ENCODE measurements at places on chromosomes 16 and 17. TPM values are rescaled to one million over a fixed set of nuclear protein-coding genes. Genes with fewer than 3 reads are reported as not detected.

- DNase-seq = no peak
Measured at GRCh38 chr16:87330646-87331045, 13.5 kb upstream of the C16orf95 start.

Gene CD300E
- total RNA-seq = not detected

GRCh38 chr17:74851612-74852236, 8.0 kb downstream of the GRIN2C start:
- DNase-seq = no peak

GRCh38 chr17:44402564-44403172, 13.2 kb upstream of the ITGA2B start:
- no peak for DNase-seq

- DNase-seq = no peak
Measured at GRCh38 chr16:23407436-23408127, 45.4 kb downstream of the COG7 start.

DNA sequence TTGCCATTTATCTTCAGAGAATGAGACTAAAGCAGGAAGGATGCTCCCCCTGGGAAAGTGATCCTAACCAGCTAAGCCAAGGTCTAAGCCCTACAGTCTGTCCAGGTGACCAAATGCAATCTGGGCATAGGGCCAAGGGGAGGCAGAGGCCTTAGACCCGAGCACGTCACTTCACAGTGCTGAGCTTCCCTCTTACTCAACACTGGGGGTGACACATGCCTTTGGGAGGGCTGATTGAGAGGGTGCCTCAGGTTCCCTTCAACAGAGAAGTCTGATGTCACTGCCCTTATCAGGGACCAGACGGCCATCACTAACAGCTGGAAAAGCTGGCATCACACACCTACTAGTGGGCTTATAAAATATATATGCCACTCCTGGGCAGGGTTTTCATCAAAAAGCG, 4.0 kb downstream of the CIAO2B start:
- peak; percentile 89 for DNase-seq

DNA sequence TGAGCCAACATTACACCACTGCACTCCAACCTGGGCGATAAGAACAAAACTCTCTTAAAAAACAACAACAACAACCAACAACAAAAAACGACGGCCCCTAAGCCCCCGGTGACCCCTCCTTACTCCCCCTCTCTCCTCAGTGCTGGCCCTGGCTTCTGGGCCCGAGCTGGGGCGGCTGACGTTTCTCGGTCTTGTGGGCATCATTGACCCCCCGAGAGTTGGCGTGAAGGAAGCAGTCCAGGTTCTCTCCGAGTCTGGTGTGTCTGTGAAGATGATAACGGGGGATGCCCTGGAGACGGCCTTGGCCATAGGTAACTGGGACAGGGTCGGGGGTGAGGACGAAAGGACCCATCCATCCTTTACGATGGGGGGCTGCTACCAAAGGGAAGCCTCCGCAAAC, 52.7 kb downstream of the MEAK7 start:
- no peak for DNase-seq

- DNase-seq = peak; percentile 94
Measured at GRCh38 chr17:57875290-57876022, 25.6 kb upstream of the MRPS23 start.

- no peak for DNase-seq
Measured at GRCh38 chr16:68362947-68363657, 52.3 kb downstream of the PRMT7 start.

DNA sequence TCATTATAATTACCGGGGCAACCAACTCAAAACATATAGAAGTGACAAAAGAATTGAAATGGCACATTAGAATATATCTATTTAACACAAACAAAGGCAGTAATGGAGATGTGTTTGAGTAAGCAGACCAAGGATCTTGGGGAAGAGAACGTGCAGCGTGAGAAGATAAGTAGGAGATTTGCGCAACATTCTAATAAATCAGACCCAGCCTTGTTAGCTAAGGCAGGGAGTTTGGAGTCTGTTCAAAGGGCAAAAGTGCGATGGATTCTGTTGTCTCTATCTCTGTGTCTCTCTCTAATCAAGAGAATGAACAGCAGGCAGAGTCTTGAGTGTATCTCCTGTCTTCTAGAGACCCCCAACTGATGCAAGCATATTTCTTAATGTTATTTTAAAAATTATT, 55.0 kb upstream of the FA2H start:
- DNase-seq = no peak

- peak; percentile 85 for DNase-seq
Measured at GRCh38 chr16:71882505-71883167, 1.3 kb downstream of the ZNF821 start.

GRCh38 chr16:15434425-15435215, at the start of gene BMERB1:
BMERB1 (plus strand) TSS chr16:15434588; CDS start chr16:15434654, 66 bp downstream.
- DNase-seq = peak; percentile 25

- DNase-seq = peak; percentile 88
Measured at GRCh38 chr17:45307290-45308015, 9.4 kb downstream of the MAP3K14 start.

Gene ZG16B
- total RNA-seq = 6.9 TPM

- peak; percentile 73 for DNase-seq
Measured at GRCh38 chr17:45852535-45853297, 8.0 kb downstream of the SPPL2C start.

GRCh38 chr17:49882434-49882833, 34.6 kb upstream of the TAC4 start:
- no peak for DNase-seq

DNA sequence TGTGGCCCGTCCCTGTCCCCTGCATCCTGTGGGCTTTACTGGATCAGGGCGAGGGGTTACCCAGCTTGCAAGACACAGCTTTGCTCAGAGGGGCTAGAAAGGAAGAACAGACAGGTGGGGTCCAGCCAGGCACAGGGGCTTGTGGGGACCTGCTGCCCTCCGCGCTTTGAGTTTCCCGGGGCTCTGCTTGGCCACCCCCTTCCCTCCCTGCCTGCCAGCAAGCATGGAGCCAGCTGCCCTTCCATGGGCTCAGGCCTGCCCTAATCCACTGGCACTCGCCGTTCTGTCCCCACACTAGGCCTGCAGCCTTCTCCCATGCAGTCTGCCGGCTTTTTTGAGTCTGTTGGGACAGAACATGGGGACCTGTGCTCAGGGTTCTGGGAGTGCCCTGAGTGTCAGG, 3.4 kb downstream of the SNN start:
- DNase-seq = no peak

DNA sequence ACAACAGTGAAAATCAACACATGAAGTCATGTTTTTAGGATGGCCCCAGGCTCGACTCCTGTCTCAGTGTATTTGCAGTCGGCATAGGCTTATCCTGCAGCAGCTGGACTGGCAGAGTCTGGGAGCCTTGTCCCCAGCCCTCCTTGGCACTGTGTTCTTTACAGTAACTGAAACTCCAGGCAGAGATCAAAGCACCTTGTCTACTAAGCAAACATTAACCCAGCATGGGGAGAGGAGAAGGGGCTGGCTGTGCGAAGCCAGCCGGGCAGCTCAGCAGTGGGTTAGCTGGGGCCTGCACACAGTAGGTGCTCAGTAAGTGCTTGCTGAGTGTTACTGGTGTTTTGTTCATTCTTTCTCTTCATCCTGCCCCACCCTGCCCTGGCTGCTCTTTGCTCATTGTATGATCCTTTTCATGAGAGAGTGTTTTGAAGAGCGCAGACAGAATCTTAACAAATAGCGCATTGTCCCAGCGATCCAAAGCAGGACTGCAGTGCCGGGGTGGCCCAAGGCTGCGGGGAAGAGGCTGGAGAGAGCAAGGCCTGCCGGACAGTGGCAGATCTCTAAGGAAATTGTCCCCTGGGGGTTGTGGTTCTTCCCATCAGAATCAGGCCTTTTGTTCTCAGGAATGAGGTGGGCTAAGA, 23.5 kb upstream of the ITGB4 start:
- DNase-seq = no peak

DNA sequence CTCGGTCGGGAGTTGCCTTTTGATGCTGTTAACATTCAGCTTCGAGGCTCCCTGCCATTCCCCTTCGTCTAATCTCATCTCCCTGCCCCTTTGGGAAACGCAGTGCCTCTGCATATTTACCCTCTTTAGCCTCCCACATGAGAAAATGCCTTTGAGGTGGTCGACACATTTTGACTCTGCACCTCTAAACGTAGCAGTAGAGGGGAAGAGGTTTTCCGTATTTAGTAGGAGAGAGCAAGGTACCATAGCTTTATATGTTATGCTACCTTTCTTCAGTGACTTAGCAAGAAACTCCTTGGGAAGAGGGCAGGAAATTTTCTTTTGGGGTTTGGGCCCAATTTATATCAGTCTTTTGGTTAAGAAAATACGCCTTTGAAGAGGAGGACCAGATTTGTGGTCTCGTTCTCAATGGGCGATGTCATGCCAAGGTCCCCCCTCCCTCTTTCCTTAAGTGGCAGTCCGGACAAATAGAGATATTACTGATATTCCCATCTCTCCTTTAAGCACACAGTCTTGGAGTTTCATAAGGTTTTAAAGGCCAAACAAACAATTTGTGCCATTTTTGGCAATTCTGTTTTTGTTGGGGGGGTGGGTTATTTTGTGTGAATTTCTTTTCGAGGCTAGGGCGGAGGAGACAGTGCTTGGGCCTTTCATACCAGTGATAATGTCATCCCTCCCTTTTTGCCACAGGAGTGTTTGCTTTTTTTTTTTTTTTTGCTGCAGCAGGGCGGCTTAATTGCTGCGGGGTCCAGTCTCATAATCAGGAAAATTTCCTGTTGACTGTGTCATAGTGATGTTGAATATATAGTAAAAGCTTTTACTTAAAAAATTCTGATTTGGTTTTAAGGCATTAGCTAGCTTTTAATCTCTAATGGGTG, 1.5 kb downstream of the PAFAH1B1 start:
- DNase-seq = peak; percentile 21

DNA sequence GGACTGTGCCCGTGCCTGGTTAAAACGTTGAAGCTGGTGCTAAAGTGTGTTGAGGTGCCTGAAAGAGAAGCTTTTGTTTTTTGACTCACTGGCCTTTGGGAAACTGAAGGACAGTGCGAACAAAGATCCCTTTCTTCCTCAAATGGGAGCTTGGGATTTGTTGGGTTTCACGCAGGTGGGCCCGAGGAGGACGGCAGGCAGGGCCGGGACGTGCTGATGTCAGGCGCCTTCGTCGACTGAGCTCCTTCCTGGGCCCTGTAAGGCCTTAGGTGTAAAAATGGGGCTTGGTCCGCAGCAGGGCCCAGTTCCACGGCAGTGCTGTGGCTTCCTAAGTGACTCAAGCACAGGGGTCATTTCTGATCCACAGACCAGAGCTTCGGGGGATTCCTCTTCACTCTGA, 106.9 kb downstream of the BANP start:
- no peak for DNase-seq

Gene TRAF7
- total RNA-seq = 98.6 TPM

- no peak for DNase-seq
Measured at GRCh38 chr17:28484296-28484695, 10.9 kb downstream of the SLC13A2 start.

Gene C16orf89
- not detected for total RNA-seq

DNA sequence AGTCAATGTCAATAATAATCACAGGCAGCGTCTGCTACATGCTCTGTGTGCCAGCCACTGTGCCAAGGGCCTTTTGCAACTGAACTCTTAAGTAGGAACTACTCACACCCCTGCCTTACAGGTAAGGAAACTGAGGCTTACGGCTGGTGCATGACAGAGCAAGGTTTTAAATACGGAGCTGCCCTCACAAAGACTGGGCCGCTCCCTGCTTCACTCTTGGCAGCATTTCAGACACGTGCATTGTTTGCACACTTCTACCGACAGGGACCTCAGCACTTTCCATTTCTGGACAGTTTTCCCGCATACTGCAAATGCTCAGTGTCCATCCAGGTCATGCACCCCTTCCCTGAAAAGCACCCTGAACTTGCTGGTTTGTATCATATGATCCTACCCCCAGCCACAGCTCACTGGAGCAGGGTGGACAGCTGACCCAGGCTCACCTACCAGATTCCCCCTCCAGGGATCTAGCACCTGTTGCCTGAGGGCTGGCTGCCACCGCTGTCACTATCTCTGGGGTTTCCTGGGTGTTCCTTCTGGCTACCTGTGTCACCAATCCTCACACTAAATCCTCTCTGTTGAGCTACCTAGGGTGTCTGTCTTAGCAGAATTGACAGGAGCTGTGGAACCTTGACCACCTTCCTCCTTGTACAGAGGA, 142.9 kb downstream of the C16orf78 start:
- no peak for DNase-seq
